ENCODE measurements at places on chromosomes 2 and 18. TPM values are rescaled to one million over a fixed set of nuclear protein-coding genes. Genes with fewer than 3 reads are reported as not detected.

AGXT gene
- not detected for total RNA-seq

RIT2 gene
- not detected for total RNA-seq

KCNS3 gene
- 0.66 TPM for total RNA-seq

UCN gene
- 0.50 TPM for total RNA-seq

GALNT5 gene
- total RNA-seq = 28.8 TPM

STARD6 gene
- total RNA-seq = 0.53 TPM

ALLC gene
- total RNA-seq = not detected

SETBP1 gene
- 2.6 TPM for total RNA-seq

EFEMP1 gene
- 1,165 TPM for total RNA-seq

CNTNAP5 gene
- not detected for total RNA-seq

HYCC2 gene
- 9.1 TPM for total RNA-seq

PDIA6 gene
- 404 TPM for total RNA-seq

CNDP2 gene
- 37.9 TPM for total RNA-seq

RPE gene
- 55.1 TPM for total RNA-seq

TMEM169 gene
- 0.40 TPM for total RNA-seq

TEX44 gene
- total RNA-seq = not detected

GPR39 gene
- 7.5 TPM for total RNA-seq

SPR gene
- total RNA-seq = 30.8 TPM

ITPRIPL1 gene
- 0.26 TPM for total RNA-seq

C2orf80 gene
- not detected for total RNA-seq

ONECUT2 gene
- under 0.01 TPM for total RNA-seq

MYL1 gene
- not detected for total RNA-seq

WDSUB1 gene
- total RNA-seq = 6.5 TPM

KCNJ13 gene
- not detected for total RNA-seq

PTH2R gene
- not detected for total RNA-seq

SCN9A gene
- 0.40 TPM for total RNA-seq

SP5 gene
- not detected for total RNA-seq

RBM43 gene
- 8.0 TPM for total RNA-seq

LOXL3 gene
- total RNA-seq = 155 TPM

All from aortic smooth muscle cell (primary cell).